Head of caudate nucleus (tissue), 42 donors: ENCODE measurements at places on chromosomes 7 and 10.

- DNase-seq: no peak
These were observed 70.8 kb downstream of the CREB5 start for GRCh38 chr7:28483112-28483511.

GRCh38 chr10:24962995-24963394, 10.6 kb upstream of the PRTFDC1 start:
- DNase-seq: no peak

GRCh38 chr10:93599778-93600177, 1.3 kb downstream of the RBP4 start:
- no peak for DNase-seq

- peak; percentile 11 for DNase-seq
These were observed 530.8 kb downstream of the SH2D4B start for GRCh38 chr10:81068460-81068859.

- no peak for DNase-seq
These were observed 59.4 kb upstream of the CDK1 start for GRCh38 chr10:60718886-60719285.

DNA sequence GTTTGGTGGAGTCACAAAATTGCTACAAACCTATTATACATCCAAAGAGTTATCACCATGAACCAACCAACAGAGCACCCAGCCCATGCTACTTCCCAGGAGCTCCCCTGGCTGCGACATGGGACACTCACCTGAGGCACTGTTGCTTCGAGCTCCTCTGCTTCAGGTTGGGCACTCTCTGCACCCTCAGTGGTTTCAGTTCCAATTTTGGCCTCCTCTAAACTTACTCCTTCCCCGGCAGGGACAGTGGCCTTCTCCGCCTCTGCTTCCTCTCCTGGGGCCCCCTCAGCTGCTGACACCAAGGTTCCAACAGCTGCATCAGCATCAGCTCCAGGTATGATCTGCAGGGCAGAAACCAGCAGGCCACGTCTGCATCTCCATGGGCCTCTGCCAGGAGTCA, 120.4 kb upstream of the TARP start:
- no peak for DNase-seq

DNA sequence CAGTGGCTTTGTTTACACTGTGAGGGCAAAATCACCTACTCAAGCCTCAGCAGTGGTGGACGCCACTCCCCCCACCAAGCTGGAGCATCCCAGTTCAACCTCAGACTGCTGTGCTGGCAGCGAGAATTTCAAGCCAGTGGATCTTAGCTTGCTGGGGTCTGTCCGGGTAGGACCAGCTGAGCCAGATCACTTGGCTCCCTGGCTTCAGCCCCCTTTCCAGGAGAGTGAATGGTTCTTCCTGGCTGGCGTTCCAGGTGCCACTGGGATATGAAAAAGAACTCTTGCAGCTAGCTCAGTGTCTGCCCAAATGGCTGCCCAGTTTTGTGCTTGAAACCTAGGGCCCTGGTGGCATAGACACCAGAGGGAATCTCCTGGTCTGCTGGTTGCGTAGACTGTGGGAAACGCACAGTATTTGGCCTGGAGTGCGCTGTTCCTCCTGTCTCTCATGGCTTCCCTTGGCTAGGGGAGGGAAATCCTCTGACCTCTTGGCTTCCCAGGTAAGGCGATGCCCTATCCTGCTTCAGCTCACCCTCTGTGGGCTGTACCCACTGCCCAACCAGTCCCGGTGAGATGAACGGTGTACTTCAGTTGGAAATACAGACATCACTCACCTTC, 398.5 kb downstream of the ATRNL1 start:
- DNase-seq: no peak

DNA sequence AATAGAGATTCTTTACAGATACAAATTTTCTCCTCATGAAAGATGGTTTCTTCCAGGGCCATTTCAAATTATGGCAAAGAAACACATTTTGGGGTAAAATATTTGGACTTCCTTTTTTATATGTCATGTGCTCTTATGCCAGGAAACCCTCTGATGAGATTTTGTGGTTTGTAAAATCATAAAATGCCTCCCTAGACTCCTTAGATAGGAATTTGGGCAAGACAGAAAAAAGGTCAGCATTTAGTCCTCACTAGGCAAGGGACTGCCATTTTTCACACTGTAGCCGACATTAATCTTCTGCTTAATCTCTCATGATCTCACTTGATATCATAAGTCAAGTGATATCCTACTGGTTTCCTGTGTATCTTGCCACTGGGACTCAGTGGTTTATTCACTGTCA, 286.4 kb downstream of the ARHGAP12 start:
- DNase-seq: no peak

GRCh38 chr7:110938165-110938564, 152.8 kb upstream of the LRRN3 start:
- DNase-seq: no peak

DNA sequence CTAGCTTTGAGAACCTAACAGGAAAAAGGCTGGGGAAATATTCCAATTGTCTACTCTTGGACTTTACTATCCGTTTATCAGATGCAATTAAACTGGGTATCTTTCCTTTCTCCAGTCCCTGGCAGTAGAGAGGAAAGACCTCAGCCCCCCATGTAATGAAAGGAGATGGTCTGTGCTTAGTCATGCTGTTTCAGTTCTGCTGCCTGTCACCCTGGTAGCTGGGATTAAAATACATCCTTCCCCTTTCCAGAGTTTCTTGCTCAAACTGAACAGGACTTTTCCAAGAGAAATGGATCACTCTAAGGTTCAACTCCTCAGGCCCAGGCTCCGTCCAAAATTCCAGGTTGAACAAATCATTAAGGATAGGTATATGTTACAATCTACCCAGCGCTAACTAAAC, 202.9 kb downstream of the PTEN start:
- DNase-seq: no peak

DNA sequence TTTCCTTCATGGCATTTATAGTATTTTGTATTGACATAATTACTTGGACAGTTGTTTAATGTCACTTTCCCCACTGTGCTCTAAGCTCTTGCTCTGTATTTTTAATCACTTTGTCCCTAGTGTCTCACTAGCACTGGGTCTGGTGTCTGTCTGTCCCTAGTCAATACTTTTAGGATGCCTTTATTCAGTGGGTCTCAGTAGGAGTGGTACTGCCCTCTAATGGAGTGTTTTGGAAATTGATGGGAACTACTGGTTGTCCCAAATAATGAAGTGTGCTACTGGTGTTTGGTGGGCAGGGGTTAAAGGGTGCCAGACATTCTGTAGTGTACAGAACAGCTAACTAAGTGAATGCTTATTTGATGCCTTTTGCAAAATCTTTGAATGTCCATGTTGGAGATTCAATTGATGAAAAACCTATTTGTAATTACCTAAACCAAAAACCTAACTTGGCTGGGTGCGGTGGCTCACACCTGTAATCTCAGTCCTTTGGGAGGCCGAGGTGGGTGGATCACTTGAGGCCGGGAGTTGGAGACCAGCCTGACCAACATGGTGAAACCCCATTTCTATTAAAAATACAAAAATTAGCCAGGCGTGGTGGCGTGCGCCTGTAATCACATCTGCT, 33.3 kb downstream of the CDK14 start:
- DNase-seq: no peak

DNA sequence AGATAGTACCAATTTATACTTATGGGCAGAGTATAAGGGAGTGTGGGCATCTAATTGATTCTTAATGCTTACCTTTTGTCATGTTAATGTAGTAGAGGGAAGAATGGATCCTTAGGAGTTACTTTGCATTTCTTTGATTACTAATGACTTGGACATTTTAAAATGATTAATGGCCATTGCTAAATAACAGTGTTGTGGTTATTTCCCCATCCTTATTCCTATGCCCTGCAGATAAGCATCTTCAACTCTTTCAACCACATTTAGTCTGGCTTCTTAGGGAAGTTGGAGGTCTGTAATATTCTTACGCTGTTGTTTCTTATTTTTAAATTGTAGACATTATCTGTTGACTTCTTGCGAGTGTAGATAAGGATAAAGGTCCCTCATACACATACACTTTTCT, 37.2 kb downstream of the KAT6B start:
- DNase-seq: no peak

DNA sequence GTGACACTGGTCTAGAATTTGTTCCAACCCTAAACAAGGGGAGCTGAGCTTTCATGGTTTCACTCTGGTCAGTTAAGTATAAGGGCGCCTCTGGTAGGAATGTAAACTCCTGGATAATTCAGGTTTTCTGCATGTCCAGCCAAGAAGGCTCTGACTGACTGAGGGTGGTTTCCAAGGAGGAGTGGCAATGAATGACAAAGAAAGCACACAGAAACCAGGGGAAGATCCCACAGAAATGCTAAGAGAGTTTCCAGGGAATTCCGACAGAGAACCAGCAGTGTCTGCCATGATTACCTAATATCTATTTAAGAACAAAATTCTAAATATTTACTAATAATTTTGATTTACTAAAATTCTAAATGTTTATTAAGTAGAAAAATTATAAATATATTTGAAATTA, 27.3 kb upstream of the NRG3 start:
- DNase-seq: no peak

DNA sequence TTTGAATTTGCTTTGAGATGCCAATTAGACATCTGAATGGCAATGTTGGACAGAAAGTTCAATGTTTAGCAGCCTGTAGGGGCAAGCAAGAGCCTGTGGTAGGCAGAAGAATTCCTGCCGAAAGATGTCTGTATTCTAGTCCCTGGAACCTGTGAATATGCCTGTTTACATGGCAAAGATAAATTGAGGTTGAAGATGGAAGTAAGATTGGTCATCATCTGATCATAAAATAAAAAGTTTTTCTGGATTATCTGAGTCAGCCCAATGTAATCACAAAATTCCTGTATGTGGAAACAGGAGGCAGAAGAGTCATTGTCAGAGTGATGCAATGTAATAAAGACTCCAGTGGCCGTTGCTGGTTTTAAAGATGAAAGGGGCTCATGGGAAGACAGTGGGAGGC, 430.5 kb downstream of the MDFIC start:
- no peak for DNase-seq

GRCh38 chr10:72525689-72526088, 100.2 kb downstream of the MICU1 start:
- no peak for DNase-seq

- no peak for DNase-seq
These were observed 1.5 kb downstream of the AKR1C3 start for GRCh38 chr10:5095687-5096086.

DNA sequence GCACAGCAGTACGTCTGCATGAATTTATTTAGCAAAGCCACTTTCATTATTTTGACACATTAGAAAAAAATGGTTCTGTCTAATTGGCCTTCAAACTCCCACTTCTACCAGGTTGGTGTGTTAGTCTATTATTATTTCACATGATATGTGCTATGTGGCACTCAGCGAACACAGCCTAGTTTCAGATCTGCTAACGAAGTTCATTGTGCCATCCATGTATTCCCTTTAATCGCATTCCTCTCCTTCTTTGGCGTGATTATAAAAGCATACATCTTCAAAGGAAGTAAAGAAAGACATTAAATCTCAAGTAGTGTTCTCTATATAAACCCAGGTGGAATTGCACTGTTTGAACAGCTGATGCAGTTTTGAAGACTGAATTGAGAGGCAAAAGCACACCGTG, 96.4 kb upstream of the CACNA2D1 start:
- no peak for DNase-seq

- no peak for DNase-seq
These were observed 50.0 kb downstream of the VCL start for GRCh38 chr10:74047871-74048270.

DNA sequence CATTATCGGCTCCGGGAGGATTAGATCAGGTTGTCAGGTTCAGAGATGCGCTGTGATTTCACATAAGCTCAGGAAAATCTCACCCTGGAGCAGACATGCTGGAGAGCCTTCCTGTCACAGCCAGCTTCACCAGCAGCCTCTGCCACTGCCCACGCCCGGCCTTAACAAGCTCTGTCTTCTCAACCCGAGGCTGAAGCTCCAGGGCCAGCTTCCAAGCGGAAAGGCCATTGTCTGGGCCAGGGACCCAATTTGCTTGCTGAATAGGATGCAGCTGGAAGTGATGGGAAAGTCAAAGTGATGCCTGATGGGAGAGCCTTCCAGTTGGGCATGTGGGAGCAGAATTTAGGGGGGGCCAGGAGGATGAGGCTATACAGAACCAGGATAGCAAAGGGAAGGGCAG, 36.3 kb downstream of the C10orf105 start:
- no peak for DNase-seq

GRCh38 chr7:154469652-154470051, 417.5 kb downstream of the DPP6 start:
- DNase-seq: no peak

DNA sequence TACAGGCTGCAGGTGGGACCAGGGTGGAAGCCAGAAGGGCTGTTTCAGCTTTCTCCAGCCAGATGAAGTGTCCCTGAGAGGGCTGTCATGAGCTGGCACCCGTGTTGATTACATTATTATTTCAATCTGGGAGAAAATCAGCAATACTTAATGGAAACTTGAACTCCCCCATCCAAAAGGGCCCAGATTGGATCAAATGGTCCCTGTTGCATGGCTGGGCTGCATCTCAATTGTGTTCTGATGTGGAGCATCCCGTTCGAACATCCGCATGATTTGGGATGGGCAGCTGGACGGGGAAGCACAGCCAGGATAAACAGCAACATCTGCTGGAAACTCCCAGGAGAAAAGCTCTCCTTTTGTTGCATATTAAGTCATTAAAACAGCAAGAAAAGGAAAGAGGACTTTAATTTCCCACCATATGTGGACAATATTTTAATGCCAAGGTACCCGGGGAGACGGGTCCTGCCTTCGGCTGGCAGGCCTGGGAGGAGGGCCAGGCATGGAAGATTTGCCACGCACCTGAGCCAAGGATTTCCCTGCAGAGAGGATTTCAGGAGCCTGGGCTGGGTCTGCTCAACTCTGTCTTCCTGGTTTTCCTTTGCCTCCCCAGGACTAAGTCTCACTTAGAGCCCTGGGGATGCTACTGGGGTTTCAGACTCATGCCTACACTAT, 52.4 kb downstream of the NPTX2 start:
- DNase-seq: no peak

- no peak for DNase-seq
These were observed 48.0 kb downstream of the POLR3A start for GRCh38 chr10:77981281-77981680.

DNA sequence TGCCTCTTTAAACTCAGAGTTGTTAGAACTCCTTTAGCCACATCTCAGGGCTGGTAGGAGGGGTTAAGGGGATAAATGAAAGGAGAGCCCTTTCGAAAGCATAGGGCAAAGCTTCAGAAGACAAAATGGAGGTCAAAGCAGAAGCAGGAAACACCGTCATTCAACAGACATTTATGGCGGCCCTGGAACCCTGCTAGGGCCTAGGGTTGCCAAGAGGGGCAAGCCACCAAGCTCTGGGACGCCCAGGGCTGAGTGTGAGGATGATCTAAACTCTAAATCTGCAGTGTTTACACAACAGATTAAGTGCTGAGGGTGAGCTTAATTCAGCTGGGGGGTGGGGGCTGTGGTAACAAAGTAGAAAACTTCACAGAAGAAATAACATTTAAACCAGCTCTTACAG, 79.0 kb upstream of the NFE2L3 start:
- DNase-seq: no peak

GRCh38 chr7:77181734-77182133, 17.9 kb downstream of the FGL2 start:
- DNase-seq: no peak

GRCh38 chr7:111958896-111959295, 247.3 kb downstream of the DOCK4 start:
- DNase-seq: peak; percentile 13

GRCh38 chr7:50347693-50348092, 43.2 kb downstream of the IKZF1 start:
- no peak for DNase-seq

- DNase-seq: no peak
These were observed 155.1 kb upstream of the ZNF32 start for GRCh38 chr10:43803791-43804190.

- DNase-seq: no peak
These were observed 219.2 kb upstream of the BMPER start for GRCh38 chr7:33685981-33686683.

- DNase-seq: no peak
These were observed 13.5 kb upstream of the CACUL1 start for GRCh38 chr10:118768041-118768919.
